Fibroblast of skin of left biceps (primary cell): ENCODE measurements at places on chromosomes 1 and 21.

GRCh38 chr1:118988186-118989005, at the start of gene TBX15:
TBX15 (minus strand) TSS chr1:118988343; CDS start chr1:118987795, 548 bp downstream.
- DNase-seq: peak; percentile 90

DNA sequence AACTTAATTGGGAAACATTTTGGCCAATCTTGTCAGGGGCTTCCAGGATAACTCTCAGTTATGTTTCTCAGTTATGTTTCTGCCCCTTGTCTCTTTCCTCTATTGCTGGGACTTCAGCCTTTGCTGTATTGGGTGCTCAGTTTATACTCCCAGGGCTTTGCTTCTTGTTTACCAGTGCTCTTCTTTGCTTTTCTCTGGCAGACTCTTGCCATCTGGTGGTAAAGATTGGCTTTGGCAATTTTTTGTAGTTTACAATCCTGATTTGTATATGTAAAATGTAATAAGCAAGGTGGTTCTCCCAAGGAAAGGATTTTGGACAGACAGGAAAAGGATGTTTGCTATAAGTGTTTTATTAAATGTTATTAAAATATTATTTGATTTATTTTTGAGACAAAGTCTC, 37.9 kb downstream of the FABP3 start:
- no peak for DNase-seq

GRCh38 chr1:185960422-185961321, 226.5 kb downstream of the HMCN1 start:
- peak; percentile 86 for DNase-seq

GRCh38 chr1:201395936-201396335, 3.2 kb downstream of the LAD1 start:
- DNase-seq: no peak

DNA sequence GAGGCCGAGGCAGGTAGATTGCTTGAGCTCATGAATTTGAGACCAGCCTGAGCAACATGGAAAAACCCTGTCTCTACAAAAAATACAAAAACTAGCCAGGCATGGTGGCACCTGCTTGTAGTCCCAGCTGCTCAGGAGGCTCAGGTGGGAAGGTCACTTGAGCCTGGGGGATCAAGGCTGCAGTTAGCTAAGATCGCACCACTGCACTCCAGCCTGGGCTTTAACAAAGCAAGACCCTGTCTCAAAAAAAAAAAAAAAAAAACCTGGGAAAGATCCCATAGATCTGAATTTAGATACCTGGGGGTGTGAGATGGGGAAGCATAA, 32.9 kb downstream of the NIBAN1 start:
- no peak for DNase-seq

GRCh38 chr1:152630596-152630995, 7.7 kb upstream of the LCE3A start:
- DNase-seq: no peak

GRCh38 chr1:22835636-22836319, 125.1 kb downstream of the EPHB2 start:
- DNase-seq: peak; percentile 49

DNA sequence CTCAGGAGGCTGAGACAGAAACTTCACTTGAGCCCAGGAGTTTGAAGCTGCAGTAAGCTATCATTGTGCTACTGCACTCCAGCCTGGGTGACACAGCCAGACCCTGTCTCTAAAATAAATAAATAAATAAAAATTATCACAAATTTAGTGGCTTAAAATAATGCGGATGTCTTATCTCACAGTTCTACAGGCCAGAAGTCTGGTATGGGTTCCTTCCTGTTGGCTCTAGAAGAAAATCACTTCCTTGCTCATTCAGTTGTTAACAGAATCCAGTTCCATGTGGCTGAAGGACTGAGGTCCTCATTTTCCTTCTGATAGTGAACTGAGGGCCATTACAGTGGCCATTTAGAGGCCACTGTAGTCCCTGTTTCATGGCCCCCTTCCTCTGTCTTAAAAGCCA, 94.6 kb upstream of the S1PR1 start:
- no peak for DNase-seq

DNA sequence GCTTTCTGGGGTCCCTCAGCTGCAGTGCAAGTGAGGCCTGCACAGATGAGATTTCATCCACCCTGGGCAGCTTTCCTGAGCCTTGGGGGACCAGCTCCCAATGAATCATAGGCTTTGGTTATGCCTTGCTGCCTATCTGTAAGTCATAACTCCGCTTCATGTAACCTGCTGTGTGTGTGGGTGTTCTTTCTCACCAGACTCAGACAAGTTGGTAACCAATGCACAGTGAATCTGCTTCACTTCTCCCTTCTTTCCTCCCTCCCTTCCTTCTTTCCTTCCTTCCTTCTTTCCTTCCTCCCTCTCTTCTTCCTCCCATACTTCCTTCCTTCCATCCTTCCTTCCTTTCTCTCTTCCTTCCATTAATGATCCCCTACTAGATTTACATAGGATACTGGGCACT, 34.4 kb upstream of the PSMB2 start:
- no peak for DNase-seq

GRCh38 chr1:206430031-206430983, 40.0 kb upstream of the IKBKE start:
- DNase-seq: peak; percentile 26

DNA sequence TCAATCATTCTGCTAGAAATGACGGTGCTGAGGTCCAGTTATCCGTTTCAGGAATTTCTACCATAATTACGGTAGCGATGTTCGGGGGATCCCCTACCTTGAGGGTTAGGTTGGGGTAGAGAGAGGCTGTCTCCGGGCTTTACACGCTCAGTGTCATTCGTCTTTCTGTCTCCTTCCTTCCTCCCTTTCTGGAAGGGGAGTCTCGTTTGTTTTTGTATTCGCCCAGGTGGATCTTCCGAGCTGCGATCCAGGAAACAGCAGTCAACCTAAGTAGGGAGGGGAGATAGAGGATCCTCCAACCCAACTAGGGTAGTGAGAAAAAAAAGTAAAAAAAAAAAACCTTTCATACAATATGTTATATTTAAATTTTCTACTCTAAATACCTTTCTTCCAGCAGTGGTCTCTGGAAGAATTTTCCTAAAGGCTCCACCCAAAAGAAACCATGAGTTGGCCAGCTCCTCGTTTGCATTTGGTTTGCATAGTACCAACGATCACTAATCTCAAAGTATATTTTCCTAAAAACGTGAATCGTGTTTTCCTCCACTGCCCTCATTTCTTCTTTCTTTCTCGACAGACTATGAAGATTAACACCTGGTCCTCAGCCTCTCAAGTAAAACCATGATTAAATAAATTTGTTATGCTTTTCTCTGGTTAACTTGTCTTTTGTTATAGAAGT, 611 bp upstream of the PIK3C2B start:
- no peak for DNase-seq

- DNase-seq: no peak
These were observed 20.1 kb upstream of the CLCA1 start for GRCh38 chr1:86448670-86449069.

DNA sequence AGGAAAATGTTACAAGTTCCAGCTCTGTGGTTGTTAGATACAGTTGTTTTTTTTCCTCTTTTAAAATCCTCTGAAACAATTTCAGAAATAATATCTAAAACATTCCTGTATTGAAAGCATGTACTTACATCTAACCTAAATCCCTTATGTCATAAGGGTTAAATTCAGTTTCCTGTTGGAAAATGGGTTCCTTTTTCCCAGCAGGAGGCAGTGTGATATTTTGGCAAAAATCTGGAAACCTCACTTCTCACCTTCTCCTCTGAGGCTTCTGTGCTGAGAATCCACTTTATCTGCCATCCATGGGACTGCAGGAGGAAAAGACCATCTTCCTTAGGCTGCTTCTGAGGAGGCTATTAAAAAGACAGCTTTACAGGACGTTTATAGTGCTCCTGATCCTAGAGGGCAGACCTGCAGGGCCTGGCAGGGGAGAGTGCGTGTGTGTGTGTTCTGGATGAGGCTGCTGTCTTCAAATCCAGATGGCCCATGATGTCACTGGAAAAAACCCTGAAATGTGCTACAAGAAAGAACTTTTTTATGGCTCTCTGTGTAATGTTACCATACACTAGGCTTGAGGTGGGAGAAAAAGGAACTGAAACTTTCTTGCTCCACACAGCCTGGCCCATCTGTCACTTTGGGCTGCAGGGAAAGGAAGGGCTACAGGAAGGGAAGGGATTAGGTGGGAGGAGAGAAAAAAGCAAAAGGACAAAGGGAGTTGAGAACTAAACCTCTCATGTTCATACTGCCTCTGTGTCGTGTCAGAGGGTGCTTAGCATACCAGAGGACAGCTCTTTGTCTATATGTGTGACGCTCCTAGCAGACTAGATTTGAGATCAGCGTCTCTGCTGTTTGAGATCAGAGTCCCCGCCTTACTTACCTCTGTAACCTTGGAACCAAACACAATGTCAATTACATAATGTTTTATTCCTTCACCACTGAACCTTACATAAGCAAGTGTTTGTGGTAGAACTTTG, 379.2 kb upstream of the SPAG17 start:
- peak; percentile 4 for DNase-seq

DNA sequence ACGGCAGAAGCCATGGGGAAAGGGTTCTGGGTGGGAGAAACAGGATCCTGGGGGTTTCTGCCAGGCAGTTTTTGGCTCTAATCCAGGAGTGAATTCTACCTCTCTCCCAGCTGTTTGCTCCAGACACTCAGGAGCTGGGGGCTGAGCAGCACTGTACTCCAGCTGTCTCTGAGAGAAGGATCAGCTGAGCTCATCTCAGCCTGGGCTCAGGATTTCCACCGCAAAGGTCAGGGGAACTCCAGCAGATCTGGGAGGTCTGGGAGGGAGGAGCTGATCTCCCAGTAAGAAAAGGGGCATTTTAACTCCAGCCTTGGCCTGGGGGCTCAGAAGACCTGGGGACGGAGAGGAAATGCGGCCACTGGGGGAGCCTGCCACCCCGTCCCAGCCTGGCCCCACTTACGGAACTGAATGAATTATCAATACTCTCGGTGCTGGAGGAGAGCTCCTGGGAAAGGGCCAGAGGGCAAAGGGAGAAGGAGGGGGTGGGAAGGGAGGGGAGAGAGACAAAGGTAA, 17.3 kb downstream of the PI4KB start:
- no peak for DNase-seq

DNA sequence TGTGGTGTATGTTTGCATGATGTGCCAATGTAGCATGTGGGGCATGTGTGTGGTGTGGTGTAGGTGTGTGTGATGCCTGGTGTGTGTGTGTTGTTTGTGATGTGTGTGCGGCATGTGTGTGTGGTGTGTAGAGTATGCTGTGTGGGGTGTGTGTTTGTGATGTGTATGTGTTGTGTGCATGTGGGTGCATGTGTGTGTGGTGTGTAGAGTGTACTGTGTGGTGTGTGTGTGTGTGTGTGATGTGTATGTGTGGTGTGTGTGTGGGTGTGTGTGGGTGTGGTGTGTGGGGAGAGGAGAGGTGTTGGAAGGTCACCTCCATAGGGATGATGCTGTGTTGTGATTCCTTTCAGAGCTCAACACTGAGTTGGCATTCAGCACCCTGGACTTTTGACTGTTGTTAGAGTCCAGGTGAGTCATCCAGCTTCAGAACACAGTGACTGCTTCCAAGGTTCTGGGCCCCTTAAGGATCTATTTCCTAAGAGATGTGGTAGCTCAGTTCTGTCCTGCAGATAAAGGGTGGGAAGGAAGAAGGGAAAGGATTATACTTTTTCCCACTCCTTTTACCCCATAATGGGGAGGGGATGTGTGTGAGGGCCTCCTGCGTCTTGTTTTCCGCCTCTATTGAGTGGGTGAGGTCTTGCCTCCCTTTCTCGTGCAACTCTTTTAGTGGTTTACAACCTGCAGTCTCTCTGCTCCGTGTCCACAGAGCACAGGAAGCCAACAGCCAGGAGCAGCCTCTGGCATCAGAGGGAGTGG, 47.6 kb downstream of the RHOU start:
- no peak for DNase-seq

DNA sequence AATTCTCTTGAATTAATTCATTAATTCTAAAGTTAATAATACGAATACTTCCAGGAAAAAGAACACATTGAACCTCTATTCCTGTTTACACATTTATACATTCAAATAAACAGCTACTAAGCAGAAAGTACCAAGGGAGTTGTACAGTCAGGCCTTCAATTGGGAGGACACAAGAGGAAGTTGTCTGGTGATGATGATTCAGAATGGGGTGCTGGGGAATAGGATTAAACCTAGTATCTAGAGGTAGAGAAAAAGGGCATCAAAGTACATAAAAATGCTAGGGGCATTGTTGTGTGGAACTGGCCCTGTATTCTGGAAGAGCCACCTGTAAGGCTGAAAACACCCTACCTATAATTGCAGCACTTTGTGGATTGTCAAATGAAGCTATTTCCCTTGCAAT, 71.7 kb upstream of the MROH9 start:
- no peak for DNase-seq

DNA sequence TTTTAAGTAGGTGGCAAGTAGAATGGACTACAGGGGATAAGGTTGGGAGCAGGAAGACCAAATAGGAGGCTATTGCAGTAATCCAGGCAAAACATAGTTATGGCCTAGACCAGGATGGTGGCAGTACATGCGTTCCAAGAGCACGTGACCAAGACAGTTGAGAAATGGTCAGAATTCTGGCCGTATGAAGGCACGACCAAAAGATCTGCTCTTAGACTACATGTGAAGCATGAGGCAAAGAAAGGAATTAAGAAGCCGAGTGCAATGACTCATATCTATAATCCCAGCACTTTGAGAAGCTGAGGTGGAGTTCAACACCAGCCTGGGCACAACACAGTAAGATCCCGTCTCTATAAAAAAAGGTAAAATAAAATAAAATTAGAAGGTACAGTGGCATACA, 71.3 kb downstream of the LUZP1 start:
- DNase-seq: no peak

DNA sequence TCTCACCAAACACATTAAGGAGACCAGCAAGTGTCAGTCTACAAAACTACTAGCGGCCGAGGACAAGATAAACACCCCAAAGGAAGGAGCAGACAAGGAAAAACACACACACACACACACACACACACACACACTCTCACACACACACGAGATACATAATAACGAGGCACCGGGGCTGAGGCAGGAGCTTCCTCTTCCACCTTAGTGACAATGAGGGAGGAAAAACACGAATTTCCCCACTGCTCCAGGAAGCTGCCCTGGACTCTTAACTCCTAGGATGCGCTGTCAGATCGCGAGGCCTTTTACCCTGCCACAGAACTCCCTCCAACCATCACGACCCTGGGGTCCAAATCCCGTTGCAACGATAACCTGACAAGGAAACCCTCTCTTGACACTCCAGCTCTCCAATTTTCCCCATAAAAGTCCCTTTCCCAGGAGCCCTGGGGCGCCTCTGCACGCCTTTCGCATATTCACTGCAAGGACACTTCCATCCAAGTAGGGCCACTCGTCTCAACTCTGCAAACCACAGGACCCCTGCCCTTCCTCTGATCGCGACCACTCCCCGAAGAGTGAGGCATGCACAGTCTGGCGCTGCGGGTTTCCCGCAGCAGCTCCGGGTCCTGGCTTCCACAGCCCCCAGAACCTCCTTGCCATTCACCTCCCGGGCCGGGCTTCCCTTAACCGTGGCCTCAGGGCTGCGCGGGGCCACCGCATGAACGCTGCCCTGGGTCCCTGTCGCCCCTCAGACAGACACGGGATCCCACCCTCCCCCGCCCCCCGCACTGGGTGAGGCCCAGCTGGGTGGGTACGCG, 581 bp downstream of the ETV3 start:
- no peak for DNase-seq

- no peak for DNase-seq
These were observed 54.2 kb downstream of the CD58 start for GRCh38 chr1:116516631-116517030.
